ENCODE measurements at places on chromosomes 12 and 14.

DNA sequence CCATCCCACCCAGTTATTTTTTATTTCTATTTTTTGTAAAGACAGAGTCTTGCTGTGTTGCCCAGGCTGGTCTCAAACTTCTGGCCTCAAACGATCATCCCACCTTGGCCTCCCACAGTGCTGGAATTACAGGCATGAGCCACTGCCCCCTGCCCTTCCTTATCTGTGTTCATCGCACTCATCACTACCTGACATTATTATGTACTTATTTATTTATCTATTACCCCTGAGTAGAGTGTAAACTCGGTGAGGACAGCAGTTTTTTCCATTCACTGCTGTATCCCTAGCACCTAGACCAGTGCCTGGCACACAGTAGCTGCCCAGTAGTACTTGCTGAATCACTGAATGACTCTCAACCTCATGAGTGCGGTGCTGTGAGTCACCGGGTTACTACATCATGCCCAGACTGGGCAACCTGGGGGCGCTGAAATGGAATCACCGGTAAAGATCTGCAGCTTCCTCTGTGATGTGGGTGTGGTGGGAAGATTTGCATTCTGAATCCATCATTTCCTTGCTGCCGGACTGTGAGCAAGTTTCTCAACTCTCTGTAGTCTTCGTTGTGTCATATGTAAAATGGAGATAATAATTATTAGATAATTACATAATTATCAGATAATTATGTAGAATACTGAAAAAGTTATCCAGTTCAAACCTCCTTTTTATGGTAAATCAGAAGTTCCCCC lies 81.9 kb upstream of the USP44 start:
- DNase-seq, result peak; percentile 80

- DNase-seq, result no peak
Observed at GRCh38 chr12:82097877-82098276, 260.3 kb downstream of the CCDC59 start.

DNA sequence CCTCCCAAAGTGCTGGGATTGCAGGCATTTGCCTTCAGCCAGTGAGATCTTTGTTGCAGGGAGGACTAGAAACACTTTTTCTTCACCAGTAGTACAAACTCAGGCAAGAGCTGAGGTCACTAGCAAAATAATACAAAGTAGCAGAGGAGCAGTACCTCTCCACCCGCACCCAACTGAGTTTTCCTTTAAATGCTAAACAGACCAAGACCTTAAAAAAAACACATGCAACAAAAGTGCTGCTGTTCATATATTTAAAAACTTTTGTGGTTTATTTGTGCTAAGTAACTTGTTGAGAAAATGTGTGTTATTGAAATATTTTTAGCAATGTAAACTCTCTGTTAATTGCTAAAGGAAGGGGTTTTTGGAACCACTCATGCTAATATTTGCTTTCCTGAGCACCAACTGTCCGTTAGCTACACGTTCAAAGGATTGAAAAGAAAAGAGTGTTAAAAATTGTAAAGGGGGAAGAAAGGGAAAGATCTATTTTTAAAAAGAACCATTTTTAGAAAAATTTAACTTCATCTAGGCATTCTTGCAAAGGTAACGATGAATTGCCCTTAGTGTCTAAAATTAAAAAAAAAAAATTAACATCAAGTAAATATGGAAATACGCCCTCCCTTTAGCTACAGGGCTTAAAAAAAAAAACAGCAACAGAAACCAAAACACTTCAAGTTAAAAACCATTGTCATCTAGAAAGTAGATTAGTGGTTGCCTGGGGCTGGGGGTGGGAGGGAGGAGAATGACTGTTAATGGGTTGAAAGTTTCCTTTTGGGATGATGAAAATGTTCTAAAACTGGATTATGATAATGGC lies 114.0 kb upstream of the KRAS start:
- no peak for DNase-seq

DNA sequence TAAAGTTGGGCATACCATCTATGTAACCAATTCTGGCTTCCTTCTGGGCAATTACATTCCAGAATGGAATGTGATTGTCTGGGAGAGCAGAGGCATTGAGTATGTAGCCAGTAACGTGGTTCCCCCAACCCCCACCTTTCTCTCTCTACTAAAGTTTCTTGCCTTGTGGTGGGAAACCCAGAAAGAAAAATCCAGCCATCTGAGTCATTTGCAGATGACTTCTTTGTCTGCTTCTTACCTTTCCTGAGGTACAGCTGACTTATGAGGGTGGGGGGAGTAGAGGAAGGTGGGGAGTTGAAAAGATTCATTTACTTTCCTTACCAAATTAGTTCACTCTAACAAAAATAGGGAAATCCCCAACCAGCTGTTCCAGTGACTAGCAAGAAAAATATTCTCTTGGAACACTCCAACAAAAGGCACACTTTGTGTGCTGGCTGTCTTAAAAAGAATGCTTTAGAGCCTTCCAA lies 112.1 kb upstream of the FRMD6 start:
- DNase-seq, result peak; percentile 62

DNA sequence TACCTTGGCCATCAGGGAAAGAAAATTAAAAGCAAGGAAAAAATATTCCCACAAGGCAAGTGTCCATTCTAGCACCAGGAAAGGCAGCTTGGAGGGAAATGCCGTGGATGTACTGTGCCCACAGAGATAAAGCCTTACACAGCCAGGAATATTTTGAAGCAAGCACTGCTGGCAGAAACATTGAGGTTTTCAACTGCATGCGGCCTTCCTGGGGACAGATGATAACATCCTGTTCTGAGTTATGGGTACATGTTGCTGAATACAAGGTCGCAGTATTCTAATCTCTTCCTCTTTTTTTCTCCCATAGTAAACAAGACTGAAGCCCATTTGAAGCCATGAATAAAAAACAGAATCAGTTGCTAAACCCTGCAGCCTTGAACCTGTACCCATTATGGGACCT lies 197.1 kb downstream of the BTG1 start:
- no peak for DNase-seq

DNA sequence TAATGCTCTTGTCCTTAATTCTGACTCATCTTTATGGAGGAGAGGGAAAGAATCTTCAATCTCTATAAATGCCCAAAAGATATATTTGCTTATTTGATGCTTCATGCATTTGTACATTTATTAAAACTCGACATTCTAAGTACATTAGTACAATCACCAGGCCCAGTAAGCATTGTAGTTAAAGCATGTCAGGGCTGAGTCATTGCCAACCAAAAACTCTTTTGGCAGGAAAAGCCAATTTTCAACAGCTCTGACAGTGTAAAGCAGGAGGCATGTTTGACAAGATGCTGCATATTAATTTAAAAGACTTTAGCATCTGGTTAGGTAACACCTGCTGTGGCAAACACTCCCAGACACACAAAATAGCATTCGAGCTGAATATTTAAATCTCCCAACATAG lies 290.9 kb downstream of the PPFIA2 start:
- no peak for DNase-seq

DNA sequence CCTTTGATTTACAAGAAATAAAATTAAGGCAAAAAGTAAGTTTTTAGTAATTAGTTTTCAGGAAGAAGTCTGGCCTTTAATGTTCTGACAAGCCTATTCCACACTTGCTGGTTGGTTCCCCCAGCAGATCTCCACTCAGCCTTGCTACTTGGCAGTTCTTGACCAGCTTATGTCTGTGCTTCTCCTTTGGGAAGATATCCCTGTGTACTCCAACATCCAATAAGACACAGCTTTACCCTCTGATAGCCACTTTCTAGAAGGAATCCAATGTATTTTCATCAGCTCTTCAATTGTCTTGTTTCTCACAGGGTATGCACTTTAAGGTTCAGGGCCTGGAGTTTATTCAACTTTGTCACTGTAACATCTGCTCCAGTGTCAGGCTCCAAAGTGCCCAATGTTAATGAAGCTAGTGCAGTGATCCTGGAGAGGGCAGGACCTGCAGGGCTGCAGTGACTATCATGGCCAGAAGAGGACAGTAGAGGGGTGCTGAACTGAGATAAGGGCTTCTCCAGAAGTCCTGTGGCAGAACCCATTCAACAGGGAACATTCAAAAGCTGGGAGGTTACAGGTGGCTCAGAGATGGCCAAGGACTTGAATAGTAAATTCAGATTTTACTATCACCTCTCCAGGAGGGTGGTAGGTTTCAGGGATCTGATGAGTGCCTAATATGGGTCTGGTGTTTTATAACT lies 22.9 kb downstream of the JKAMP start:
- peak; percentile 80 for DNase-seq

DNA sequence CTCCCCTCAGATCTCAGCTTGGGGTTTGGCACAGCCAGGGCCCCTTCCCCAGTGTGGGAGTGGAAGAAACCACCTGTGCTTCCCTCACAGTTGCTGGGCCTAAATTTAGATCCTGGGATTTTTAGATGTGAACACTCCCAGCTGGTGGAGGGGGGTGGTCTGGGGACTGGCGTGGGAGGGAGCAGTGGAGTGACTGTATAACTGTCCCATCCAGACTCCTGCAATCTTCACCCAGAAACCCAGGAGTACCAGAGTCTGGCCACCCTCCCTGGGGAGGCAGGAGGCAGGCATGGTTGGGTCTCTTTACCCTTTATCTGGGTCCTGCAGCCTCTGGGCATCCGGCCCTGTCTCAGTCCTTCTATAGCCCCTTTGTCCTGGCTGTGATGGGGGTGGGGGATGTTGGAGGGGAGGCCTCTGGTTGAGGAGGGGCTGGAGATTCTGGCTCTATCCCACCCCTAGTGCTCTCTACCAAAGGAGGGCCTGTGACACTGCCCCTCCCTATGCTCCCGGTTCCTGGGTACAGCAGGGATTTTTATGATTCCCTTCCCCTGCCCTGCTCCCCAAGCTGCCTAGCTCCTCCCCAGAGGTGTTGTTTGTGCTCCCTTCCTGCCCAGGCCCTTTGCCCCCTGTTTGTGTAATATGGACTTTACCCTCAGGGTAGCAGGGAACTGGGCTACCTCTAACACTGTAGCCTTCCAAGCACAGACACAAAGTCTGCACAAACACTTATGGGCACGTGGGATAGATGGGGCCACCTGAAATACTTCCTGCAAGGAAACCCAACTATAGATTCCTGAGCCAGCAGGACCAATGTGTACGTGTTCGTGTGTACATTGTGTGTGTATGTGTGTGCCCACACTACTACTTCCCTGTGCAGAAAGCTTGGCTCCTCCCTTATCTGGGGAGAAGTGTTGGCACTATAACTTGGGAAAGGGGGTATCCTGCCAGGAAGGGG lies 1.7 kb downstream of the ERBB3 start:
- no peak for DNase-seq

DNA sequence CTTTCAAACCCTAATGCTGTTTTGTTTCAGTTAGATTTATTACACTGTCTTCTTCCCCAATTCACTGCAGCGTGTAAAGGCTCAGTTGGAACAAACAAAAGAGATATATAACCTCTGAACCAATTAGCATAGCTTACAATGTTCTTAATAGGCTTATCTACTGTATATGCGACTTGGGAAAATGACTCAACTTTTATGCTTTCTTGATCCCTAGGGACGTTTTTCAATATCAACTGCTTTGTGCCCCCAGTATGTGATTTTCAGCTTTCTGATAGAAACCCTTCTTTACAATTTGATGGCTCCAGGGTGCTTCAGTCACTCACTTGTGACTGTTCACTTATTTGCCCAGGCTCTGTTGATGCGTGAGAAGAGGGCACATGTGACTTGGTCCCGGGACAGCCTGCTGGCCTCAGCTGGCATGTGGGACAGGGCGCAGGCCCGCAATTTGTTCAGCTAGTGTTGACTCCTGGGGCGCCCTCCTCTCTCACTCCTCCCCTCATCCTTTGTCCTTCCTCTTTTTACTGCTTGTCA lies 107.1 kb downstream of the TMTC2 start:
- DNase-seq, result no peak

DNA sequence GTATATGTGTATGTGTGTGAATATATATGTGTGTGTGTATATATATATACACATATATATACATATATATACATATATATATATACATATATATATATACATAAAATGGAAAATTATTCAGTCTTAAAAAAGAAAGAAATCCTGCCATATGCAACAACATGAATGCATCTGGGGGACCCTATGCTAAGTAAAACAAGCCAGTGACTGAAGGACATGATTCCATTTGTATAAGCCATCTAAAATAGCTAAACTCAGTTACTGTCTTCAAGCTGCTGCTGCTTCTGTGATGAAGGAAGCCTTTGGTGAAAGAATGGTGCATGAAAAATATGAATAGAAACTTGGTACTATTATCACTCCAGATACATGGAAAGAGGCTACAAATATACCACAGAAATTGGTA lies 118.6 kb downstream of the ATXN7L3B start:
- DNase-seq, result no peak
